ENCODE measurements at places on chromosomes 7 and 10.

DNA sequence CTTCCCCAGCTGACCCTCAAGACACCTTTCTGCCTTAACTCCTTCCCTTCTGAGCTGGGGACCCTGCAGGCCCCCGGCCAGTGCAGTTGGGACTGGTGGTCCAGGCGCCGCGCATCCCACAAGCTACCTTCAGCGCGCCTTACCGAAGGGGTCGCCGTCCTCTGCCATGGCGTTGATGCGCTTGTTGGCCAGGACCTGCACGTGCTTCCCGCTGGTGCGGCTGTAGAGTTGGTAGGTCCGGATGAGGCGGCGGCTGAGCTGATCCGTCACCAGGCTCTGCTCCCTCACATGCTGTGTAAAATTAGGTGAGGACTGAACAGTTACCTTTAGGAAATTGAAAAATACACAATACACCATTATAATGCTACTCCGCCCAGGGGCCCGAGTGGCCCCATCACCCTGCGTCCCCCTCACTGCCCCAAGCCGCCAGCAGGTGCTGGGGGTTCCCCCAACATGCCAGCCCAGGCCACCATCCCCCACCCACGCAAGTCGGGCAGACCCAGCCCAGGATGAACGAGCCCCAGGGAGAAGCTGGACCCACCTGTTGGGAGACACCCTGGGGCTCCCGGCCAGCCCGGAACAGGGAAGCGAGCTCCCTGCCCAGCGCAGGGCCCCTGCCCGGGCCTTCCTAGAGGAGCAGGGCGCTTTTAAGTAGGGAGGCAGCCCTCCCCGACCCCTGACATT, 1.2 kb downstream of the FGF8 start:
- no peak for DNase-seq

DNA sequence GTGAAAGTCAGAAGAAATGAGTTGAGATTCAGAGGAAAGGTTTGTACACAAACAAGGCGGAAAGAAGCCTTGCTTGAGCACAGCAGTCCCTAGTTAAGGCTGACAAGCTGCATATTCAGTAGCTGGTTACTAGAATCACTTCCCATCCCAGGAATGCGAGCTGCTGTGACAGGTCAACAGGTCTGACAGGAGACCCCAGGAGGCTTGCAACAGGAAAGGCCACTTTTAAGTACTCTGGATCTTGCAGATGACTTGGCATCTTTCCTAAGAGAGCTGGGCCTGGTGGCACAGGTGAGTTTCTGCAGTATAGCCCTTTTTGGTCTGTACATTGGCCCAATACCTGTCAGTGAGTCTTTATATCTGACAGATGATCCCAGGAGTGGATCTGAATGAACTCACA, 35.7 kb upstream of the UNC5B start:
- DNase-seq: no peak

DNA sequence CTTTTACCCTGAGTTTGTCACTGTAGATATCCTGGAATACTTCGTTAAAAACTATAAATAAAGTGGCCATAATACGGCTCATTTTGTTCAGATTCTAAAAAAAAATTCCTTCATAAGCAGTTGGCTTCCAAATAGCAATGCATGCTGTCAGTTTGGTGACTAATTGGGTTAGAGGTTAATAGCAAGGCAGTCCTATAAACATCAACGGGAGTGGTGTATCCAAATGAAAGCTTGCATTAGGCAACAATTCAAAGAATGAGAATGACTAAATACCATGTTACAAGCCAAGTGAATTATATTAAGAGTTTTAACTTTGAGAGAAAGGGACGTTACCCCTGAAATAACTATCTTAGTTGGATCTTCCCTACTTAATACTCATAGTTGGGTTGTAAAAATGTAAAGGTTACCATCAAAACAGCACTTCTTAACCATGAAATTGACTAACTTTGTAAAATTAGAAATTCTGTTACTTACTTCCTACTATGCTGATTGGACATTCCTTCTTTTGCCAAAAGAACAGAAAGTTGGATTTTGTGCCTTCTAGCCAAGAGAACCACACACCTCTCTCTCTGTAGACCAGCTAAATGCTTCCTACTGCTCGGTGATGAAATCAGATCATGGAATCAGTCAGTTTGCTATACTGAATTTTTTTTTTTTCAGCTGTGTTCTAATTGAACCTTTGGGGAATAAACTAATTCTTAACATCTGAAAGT, 98.0 kb downstream of the KAT6B start:
- no peak for DNase-seq

DNA sequence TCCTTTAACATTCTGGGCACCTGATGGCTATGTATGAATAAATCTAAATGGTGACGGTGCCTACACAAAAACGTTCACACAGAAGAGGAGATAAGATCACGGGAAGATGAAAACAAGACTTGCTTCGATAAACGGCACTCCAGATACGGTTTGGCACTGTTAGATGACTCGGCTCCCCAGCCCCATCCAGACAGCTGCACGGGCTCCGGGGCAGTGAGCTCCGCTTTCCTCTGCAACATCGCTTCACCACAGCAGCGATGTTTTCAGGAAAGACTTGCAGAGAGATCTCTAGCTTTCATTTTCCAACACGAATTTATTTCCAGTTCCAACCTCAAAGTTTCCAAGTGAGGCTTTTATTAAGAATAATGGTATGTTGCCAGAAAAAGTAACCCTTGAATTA, 132.1 kb downstream of the KLF6 start:
- DNase-seq: no peak

GRCh38 chr7:148726385-148726784, 27.7 kb downstream of the CUL1 start:
- DNase-seq: no peak

DNA sequence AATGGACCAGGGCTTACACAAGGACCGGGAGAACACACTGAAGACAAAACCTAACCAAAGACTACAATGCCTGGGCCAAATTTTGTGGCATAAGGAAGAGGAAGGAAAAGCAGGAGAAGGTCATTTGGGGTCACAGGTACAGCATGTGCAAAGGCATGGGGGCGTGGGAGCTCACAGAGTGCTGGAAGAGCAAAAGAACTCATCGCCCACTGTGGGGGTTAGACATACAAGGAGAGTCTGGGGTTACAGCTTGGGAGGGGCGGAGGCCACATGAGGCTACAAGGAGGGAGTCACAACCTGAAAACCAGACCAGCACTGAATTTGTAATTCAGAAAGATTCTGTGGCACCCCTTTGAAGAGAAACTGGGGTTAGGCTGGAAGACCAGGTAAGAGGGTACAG, 9.7 kb downstream of the PUS7 start:
- no peak for DNase-seq

GRCh38 chr7:104804696-104805095, 209.3 kb upstream of the KMT2E start:
- DNase-seq: no peak

DNA sequence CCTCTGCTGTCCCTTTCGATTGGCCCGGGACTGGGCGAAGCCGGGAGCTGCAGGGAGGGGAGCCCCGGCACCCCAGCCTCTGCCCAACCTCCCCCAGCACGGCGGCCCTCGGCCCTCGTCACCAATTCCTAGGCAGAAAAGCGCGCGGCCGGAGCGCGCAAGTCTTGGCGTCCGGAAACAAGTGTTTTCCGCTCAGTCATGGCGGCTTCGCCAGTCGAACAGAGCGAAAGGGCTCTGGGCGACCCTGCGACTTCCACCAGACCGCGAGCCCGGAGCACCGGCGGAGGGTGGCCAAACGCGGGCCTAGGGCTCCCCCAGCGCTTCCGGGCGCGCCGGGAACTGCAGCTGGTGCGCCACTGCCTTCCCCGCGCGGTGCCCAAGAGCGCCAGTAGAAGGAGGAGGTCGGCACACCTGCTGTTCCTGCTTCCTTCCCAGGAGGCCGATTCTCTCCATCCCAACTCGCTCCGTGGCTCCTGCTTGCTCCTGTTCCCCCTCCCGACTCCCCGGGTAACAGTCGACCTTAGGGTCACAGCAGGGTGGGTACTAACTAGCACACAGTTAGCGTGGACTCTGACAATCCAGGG, 729.9 kb downstream of the ZWINT start:
- DNase-seq: no peak

GRCh38 chr7:30365621-30366020, 81.2 kb downstream of the ZNRF2 start:
- DNase-seq: no peak

GRCh38 chr10:27568196-27569175, 64.4 kb downstream of the RAB18 start:
- DNase-seq: no peak

GRCh38 chr10:89853781-89854191, 152.4 kb downstream of the KIF20B start:
- no peak for DNase-seq

- DNase-seq: no peak
Measured at GRCh38 chr10:32095116-32095733, 39.0 kb upstream of the KIF5B start.

DNA sequence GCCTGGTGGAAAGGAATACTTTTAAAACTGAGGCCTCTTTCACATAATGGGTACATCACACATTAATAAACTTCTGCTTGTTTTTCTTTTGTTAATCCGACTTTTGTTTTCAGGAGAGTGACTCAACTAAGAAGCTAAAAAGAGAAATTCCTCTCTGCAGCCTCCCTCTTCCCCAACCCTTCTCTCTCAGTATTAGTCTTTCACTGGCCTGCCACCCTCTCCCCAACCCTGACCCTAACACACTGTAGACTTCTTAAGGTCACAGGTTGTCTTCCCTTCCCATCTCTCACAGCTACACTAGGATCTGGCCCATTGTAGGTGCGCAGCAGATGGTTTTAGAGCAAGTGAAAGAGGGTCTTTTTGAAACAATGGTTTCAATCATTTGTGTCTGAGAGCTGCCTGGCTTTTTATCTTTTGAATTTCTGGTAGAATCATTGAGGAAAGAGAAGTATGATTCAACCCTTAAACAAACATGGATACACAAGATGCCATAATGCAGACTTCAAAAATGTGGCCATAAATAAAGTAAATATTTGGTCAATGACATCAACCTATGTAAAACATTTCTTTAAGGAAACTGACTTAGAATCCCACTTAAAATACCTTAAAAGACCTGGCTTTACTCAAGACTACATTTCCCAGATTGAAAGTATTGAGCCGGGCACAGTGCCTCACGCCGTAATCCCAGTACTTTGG, 17.9 kb upstream of the FFAR4 start:
- no peak for DNase-seq

DNA sequence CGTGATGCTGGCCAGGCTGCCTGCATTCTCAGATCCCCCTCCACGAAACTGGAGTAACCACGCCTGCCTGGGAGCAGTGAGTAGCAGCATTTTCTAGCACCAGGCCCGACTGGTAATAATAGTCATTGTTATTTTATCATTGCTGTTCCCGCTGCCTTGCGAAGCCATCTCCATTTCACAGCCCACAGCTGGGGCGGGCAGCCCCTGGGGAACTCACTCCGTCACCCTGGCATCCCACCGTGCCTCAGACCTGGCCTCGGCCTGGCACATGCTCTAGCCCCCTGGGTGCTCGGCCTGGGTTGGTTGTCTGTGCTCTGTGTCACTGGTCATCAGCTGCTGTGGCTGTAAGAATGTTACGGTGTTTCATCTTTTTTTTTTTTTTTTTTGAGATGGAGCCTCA, 57.7 kb upstream of the SH2B2 start:
- no peak for DNase-seq

- no peak for DNase-seq
Measured at GRCh38 chr7:40418448-40418847, 283.6 kb downstream of the SUGCT start.

DNA sequence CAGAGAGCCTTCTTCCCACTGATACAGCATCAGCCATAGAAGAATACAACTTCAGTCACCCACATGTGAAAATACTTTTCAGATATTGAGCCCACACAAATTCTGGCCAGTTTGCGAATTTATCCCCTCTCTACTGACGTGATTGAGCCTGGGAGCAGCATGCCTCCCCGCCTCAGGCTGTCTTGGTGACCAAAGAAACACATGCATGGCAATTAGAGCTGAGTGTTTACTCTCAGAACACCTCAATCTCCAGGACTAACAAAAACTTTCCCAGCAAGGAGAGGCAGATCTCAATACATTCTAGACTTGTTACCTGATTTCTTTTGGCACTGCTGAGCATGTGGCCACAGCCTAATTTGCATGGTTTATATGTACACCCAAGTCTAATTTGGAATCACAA, 122.5 kb downstream of the TMEM26 start:
- DNase-seq: no peak

All from naive thymus-derived CD8-positive, alpha-beta T cell (primary cell).